Activated gamma-delta T cell treated with anti-CD3 and anti-CD28 coated beads, Interleukin-2, amount 50 U/mL, for 16 hours (primary cell): ENCODE measurements at places on chromosomes 4 and X.

DNA sequence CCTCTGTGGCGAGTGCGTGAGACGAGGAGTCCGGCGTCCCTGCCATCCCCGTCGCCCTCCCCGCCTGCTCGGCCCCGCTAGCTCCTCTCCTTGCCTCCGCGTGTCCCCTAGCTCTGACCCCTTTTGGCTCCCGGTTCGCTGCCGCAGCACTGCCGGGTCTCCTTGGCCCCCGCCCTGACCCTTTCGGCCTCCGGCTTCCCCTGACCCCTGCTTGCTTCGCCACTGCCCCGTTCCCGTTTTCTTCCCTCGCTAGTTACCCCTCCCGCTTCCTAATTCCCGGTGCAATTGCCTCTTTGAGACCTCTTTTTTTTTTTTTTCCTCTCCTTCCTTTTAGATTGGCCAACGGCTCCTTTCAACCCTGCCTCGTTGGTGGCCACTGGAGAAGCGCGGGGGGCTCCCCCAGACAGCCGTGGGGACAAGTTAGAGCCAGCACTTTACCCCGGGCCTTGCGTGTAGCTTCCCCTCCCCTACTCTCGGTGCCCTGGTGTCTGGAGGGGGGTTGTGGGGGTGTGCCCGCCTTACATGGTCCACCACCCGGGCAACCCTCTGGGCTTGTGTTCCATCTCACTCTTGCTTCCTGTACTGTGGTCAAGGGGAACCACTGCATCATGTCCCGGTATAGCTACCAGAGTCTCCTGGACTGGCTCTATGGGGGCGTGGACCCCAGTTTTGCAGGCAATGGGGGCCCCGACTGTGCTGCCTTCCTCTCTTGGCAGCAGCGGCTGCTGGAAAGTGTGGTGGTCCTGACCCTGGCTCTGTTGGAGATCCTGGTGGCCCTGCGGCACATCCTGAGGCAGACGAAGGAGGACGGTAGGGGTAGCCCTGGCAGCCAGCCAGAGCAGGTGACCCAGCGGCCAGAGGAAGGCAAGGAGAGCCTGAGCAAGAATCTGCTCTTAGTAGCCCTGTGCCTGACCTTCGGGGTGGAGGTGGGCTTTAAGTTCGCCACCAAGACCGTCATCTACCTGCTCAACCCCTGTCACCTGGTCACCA lies 548 bp downstream of the TMEM164 start:
- no peak for DNase-seq

DNA sequence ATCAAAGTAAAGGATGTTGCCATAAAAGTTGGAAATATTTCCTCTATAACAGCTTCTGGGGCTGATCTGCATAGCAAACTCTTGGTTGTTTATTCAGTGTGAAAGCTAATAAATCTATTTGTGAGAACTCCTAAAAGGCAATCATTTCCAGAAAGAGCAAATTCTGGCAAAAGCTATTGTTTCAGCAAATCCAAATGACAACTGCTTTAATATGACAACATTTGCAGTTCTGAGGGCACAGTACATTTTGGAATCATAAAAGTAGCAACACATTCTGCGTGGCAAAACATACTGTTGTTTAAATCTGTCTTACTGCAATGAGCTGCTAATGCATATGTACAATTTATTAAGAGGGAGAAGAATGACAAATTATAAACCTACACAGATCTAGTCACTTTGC lies 818.1 kb downstream of the FSTL5 start:
- DNase-seq, result no peak

GRCh38 chr4:38137080-38137479 lies 176.9 kb downstream of the PTTG2 start:
- no peak for DNase-seq

DNA sequence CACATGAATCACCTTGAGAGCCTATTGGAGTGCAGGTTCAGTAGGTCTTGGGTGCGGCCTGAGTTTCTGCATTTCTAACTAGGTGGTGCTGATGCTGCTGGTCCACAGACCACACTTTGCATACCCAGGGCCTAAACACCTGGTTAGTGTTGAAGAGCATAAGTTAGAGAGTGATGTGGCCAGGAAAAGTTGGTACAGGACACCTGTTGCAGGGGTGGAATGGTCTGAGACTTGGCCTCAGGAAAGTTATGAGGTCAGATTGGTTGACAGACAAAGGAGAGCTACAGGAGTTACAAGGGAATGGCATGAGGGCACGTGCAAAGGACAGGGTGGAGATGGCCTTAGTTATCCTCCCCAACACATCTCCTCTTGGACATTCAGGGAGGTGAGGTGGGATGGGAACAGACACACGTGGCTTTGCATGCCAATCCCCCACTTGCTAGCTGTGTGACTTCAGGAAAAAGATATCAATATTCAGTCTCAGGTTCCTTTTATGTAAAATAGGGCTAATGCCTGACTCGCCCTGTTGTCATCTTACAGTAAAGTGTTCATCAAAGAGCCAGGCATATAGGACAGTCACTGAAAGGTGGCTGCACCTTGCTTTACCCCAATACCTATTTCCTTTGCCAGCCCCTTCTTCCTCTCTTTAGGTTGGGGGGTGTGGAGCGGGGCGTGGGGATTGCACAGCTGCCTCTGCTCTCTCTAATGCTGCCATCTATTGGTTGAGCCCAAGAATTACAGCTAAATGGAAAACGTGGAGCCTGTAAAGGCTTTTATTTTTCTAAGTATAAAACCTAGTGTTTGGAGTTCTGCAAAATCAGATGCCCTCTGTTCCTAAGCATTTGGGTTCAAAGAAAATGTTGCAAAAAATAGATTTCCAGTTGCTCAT lies 47.5 kb downstream of the ATG4A start:
- DNase-seq, result no peak

- DNase-seq, result no peak
Observed at GRCh38 chrX:18172970-18173369, 47.7 kb downstream of the BEND2 start.
